ENCODE measurements at places on chromosomes 2 and 18. TPM values are rescaled to one million over a fixed set of nuclear protein-coding genes. Genes with fewer than 3 reads are reported as not detected.
A peak's percentile ranks its signal among the peaks of the same experiment; 100 is the strongest.

ANKRD39 gene
- total RNA-seq, result 9.4 TPM

CNOT9 gene
- 31.5 TPM for total RNA-seq

AKAIN1 gene
- total RNA-seq, result not detected

RRM2 gene
- 8.4 TPM for total RNA-seq

VIL1 gene
- total RNA-seq, result 0.41 TPM

CHRNG gene
- total RNA-seq, result not detected

RBMS1 gene
- 95.3 TPM for total RNA-seq

DNA sequence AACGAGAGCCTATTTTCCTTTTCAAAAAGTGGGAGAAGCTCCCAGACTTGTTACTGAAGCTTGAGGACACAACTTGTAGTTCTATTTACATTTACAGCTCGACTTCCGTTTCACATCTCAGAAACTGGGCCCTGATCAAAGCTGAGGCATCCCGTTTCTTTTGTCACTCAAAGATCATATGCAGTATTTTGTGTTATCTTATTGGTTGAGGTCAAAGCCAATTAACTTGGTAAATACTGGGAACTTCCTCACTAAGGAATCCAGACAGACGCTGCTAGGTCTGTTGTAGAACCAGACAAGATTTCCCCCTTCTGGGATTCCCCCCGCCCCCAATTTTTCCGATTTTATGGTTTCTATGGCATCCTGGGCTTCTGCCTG is 50.3 kb downstream of the TSN start:
- no peaks in the 10 kb centered on the region for H3K36me3 ChIP-seq
- H3K4me3 ChIP-seq, result no peak overlapping the region
- H3K27ac ChIP-seq, result no peak overlapping the region
- H3K27me3 ChIP-seq, result no peaks in the 10 kb centered on the region
- DNase-seq, result no peak
- no peaks in the 10 kb centered on the region for H3K4me1 ChIP-seq

GRCh38 chr2:127674241-127675209 is 805 bp downstream of the LIMS2 start:
- DNase-seq, result no peak
- H3K4me3 ChIP-seq, result peak overlapping the region; percentile 75
- H3K36me3 ChIP-seq, result peaks cover 7% of the 10 kb centered on the region
- H3K27me3 ChIP-seq, result no peaks in the 10 kb centered on the region
- peaks cover 42% of the 10 kb centered on the region for H3K4me1 ChIP-seq
- H3K27ac ChIP-seq, result peak overlapping the region; percentile 92

- no peaks in the 10 kb centered on the region for H3K27me3 ChIP-seq
- no peak overlapping the region for H3K27ac ChIP-seq
- DNase-seq, result no peak
- no peak overlapping the region for H3K4me3 ChIP-seq
- H3K36me3 ChIP-seq, result no peaks in the 10 kb centered on the region
- H3K4me1 ChIP-seq, result no peaks in the 10 kb centered on the region
Measured at GRCh38 chr2:53424902-53425301, 342.7 kb upstream of the CHAC2 start.

DNA sequence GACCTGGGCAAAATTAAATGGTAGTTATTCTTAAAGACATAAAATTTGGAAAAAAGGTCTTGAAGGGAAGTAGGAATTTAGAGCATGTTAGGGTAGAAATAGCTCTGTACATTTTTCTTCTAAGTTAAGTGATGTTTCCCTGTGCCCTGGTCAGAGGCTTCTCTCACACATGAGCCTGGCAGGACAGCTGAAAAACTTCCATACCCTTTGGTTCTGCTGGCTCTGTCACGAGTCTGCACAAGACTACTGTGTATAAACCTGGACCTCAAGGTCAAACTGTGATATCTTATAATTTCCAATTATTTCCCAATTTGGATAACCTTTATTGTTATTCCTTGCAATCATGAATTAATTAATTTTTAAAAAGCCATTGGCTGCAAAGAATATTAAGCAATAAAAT is 664.7 kb downstream of the BCL11A start:
- H3K27me3 ChIP-seq, result no peaks in the 10 kb centered on the region
- no peaks in the 10 kb centered on the region for H3K4me1 ChIP-seq
- H3K27ac ChIP-seq, result no peak overlapping the region
- no peak for DNase-seq
- no peaks in the 10 kb centered on the region for H3K36me3 ChIP-seq

DNA sequence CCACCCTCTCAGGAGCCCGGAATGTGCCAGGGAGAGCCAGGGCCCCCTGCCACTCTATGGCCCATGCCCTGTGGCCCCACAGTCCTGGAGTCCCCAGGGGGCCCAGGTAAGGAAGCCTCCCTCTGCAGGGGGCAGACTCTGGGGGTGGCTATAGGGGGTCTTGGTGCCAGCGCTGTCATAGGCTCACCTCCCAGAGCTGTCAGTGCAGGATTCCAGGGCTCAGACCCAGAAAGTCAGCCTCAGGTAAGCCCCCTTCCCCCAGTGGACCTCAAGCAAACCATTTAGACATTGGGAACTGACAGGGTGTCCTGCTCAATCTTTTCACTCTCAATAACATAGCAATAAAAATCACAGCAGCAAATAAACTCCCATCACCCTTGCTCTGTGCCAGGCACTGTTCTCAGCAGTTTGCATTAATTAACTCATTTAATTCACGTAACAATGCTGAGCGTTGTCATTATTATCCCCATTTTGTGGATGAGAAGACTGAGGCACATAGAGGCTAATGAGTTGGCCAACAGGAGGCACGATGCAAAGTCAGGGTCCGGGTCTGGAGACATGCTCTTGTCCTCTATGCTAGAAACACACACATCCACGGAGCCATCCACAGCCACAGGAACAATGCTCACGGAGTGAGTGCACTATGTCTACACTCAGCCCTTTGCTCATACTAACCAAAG is 79.6 kb downstream of the TNS1 start:
- peak overlapping the region; percentile 1 for H3K4me3 ChIP-seq
- no peaks in the 10 kb centered on the region for H3K27me3 ChIP-seq
- peaks cover 100% of the 10 kb centered on the region for H3K4me1 ChIP-seq
- no peak for DNase-seq
- peaks cover 29% of the 10 kb centered on the region for H3K36me3 ChIP-seq

DNA sequence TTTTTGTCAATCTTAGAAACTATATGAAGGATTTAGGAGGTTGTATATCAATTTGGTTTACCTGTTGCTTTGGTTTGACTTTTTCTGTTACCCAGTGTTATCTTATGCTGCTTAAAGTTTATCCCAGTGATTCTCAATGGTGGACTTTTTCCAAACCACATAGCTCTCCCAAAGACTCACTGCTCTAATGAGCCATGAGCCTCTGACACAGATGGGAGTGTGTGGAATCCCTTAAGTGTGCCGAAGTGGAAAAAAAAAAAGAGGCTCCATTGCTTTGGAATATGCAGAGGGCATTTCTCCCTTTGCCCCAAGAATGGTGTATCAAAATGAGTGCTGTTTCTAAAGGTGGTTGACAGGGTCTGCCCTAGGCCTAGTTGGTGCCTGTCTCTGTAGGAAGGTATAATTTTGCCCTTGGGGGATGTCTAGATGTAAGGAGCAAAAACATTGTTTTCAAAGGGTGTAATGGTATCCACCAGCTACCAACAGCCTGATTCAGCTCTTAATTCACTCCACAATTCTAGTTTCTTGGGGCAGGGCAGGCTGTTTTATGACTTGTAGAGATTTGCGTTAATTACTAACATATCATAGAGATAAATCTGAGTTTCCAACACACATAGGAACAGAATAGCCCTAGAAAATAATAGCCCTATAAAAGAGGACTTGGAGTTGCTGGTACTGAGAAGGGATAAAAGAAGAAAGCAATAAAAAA is 64.3 kb upstream of the CYP26B1 start:
- H3K36me3 ChIP-seq, result no peaks in the 10 kb centered on the region
- DNase-seq, result no peak
- H3K4me1 ChIP-seq, result peaks cover 6% of the 10 kb centered on the region
- H3K4me3 ChIP-seq, result no peak overlapping the region
- H3K27me3 ChIP-seq, result no peaks in the 10 kb centered on the region
- no peak overlapping the region for H3K27ac ChIP-seq

DNA sequence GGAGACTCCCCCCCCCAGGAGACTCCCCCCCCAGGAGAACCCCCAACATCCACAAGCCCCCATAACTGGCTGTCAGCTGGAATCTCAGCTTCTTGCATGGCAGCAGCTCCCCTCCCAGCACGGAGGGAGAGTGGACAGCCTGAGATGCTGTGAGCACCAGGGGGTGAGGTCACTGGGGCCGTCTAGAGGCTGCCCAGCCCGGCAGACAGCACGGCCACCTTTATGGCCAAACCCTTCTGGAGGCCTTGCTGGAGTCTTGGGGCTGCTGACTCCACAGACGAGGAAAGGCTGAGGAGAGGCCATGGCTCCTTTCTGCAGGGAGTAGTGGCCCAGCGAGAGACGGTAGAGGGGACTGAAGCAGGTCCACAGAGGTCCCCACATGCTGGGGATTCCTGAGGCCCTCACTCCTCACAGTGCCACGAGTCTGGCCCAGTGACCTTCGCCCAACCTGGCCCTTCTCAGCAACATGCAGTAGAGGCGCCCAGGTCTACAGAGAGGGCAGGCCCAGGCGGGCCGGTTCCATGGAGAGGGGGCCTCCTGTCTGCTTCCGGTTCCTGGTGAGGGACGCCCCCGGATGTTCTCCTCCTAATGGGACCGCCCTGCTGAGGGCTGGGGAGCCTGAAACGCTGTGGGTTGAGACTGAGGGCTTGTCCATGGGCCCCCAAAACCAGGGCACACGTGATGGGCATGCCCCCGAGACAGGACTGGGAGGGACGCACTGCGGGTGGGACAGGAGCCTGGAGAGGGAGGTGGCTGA is 122.6 kb upstream of the CTDP1 start:
- peaks cover 5% of the 10 kb centered on the region for H3K27me3 ChIP-seq
- H3K36me3 ChIP-seq, result no peaks in the 10 kb centered on the region
- H3K4me1 ChIP-seq, result no peaks in the 10 kb centered on the region
- no peak overlapping the region for H3K27ac ChIP-seq

GRCh38 chr2:216636551-216637450 is 3.6 kb downstream of the IGFBP2 start:
- no peak overlapping the region for H3K4me3 ChIP-seq
- DNase-seq, result peak; percentile 59
- H3K36me3 ChIP-seq, result no peaks in the 10 kb centered on the region
- peaks cover 37% of the 10 kb centered on the region for H3K4me1 ChIP-seq

DNA sequence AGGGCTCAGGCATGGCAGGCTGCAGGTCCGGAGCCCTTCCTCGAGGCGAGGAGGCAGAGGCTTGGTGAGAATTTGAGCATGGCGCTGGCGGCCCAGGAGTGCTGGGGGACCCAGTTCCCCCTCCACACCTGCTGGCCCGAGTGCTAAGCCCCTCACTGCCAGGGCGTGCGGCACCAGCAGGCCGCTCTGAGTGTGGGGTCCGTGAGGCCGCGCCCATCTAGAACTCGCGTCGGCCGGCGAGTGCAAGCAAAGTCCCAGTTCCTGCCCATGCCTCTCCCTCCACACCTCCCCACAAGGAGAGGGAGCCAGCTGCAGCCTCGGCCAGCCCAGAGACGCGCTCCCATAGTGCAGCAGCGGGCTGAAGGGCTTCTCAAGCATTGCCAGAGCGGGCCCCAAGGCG is 233.0 kb downstream of the PIEZO2 start:
- no peak for DNase-seq
- H3K4me3 ChIP-seq, result no peak overlapping the region
- H3K4me1 ChIP-seq, result no peaks in the 10 kb centered on the region
- no peaks in the 10 kb centered on the region for H3K27me3 ChIP-seq
- H3K36me3 ChIP-seq, result no peaks in the 10 kb centered on the region

DNA sequence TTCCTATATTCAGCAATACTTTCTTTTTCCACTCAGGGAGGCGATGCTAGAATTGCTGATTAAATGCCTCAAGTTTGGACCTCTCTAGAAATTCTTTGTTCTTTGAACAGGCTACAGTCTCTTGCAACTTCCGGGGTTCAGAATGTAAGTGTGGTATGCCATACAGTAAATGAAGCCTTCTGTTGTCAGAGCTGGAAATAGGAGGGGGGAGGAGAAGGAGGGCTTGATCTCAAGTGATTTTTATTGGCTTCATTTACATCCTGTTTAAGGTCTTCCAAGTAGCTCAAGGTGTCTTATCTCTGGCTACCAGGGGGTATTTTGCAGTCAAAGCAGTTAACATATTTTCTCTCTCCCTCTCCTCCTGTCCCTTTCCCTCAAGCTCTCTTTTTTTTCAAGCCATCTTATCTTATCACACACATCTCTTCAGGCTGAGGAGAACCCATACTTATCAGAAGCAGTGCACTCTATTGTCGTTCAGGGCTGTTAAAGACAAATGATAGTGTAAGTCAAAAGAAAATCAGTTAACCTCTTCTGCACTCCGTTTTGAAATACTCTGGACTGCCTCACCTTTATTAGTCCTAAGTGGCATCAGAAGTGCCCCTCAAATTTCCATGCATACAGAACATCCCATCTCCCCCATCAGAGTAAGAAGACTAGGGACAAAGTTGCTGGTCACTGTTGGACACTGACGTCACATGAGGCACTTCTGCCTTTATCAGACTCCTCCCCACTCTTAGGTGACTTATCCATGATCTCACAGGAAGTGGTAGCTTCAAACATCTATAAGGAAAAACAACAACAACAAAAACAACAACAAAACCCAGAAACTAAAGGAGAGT is 112.2 kb downstream of the ZNF521 start:
- H3K4me1 ChIP-seq, result peaks cover 8% of the 10 kb centered on the region
- no peaks in the 10 kb centered on the region for H3K36me3 ChIP-seq

GRCh38 chr2:175769200-175769599 is 232.9 kb downstream of the LNPK start:
- no peak for DNase-seq
- H3K36me3 ChIP-seq, result no peaks in the 10 kb centered on the region
- no peaks in the 10 kb centered on the region for H3K27me3 ChIP-seq
- no peak overlapping the region for H3K4me3 ChIP-seq

GRCh38 chr2:107525406-107525805 is 301.3 kb upstream of the RGPD4 start:
- DNase-seq, result no peak
- no peak overlapping the region for H3K27ac ChIP-seq
- H3K4me1 ChIP-seq, result no peaks in the 10 kb centered on the region
- H3K4me3 ChIP-seq, result no peak overlapping the region

GRCh38 chr2:141201016-141201565 is 929.7 kb downstream of the LRP1B start:
- H3K36me3 ChIP-seq, result no peaks in the 10 kb centered on the region
- DNase-seq, result no peak
- H3K4me1 ChIP-seq, result no peaks in the 10 kb centered on the region
- H3K4me3 ChIP-seq, result no peak overlapping the region
- H3K27ac ChIP-seq, result no peak overlapping the region

- H3K4me3 ChIP-seq, result no peak overlapping the region
- H3K27me3 ChIP-seq, result no peaks in the 10 kb centered on the region
- no peak overlapping the region for H3K27ac ChIP-seq
Measured at GRCh38 chr2:191591025-191591424, 86.9 kb upstream of the NABP1 start.

Data from lower lobe of right lung (tissue), 2 donors.